ENCODE measurements at places on chromosomes 12 and 14. TPM values are rescaled to one million over a fixed set of nuclear protein-coding genes. Genes with fewer than 3 reads are reported as not detected.

ASCL1 gene
- total RNA-seq, result not detected

CD69 gene
- not detected for total RNA-seq

OR4K15 gene
- not detected for total RNA-seq

TAS2R9 gene
- 0.09 TPM for total RNA-seq

NEDD8 gene
- total RNA-seq, result 136 TPM

EPYC gene
- not detected for total RNA-seq

OSBPL8 gene
- total RNA-seq, result 133 TPM

CCDC38 gene
- not detected for total RNA-seq

COL2A1 gene
- total RNA-seq, result not detected

TSHR gene
- not detected for total RNA-seq

MYH6 gene
- not detected for total RNA-seq

SLC6A15 gene
- 8.9 TPM for total RNA-seq

LYZ gene
- total RNA-seq, result not detected

HOXC6 gene
- total RNA-seq, result 0.09 TPM

MUCL1 gene
- total RNA-seq, result not detected

TSPAN8 gene
- 15.5 TPM for total RNA-seq

NXPH4 gene
- total RNA-seq, result 2.4 TPM

KCNA5 gene
- not detected for total RNA-seq

ST8SIA1 gene
- total RNA-seq, result 4.6 TPM

KRT83 gene
- total RNA-seq, result not detected

TAS2R43 gene
- 1.3 TPM for total RNA-seq
